Activated naive CD8-positive, alpha-beta T cell treated with anti-CD3 and anti-CD28 coated beads, Interleukin-2, amount 10 ng/mL, durations not matched to agents 7 days and 5 days (primary cell): ENCODE measurements at places on chromosomes 16 and 17. TPM values are rescaled to one million over a fixed set of nuclear protein-coding genes. Genes with fewer than 3 reads are reported as not detected.
A peak's percentile ranks its signal among the peaks of the same experiment; 100 is the strongest.

Gene KRT12
- total RNA-seq, result not detected

Gene SLX4
- 16.9 TPM for total RNA-seq

DNA sequence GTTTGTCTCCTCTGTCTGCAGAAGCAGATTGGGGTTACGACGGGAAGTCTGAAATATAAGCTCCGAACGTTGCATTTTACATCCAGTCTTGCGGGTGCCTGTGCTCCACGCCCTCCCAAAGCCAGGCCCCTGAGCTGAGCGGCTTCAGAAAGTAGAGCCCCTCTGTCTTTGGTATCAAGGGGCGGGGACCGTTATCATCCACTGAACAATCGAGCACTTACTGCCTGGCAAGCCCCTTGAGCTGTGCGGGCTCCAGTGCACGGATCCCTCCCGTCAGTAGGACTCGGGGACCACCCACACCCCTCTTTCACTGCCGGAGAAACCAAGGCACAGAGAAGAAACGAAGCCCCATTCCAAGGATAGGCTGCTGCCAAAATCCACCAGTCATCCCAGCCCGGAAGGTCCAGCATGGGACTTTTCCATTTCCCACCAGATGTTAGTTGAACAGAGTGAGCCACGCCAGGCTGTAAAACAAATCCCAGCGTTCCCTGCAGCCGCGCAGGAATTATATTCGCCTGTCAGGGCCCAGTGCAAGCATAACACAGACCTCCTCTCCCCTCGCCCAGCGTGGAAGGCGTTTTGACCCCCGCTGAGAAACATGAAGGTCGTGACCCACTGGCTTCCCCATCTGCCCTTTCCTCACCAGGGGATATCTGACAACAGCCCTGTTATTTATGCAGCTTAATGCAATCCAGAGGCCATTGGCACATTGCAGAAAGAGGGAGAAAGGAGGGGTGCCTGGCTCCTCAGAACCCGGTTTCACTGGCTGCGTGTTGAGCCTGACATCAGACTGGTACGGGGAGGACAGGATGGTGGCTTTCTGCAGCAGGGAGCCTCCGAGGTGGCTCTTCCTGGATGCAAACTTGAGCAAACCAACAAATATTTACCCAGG, 212.2 kb upstream of the FOXF1 start:
- no peak for DNase-seq
- no peak overlapping the region for H3K27ac ChIP-seq
- no peaks in the 10 kb centered on the region for H3K4me1 ChIP-seq

- no peaks in the 10 kb centered on the region for H3K36me3 ChIP-seq
- H3K27ac ChIP-seq, result no peak overlapping the region
- DNase-seq, result no peak
- no peak overlapping the region for H3K4me3 ChIP-seq
- peaks cover 5% of the 10 kb centered on the region for H3K4me1 ChIP-seq
- H3K27me3 ChIP-seq, result no peaks in the 10 kb centered on the region
These were observed 1.3 kb downstream of the MSLN start for GRCh38 chr16:761625-762513.

- H3K36me3 ChIP-seq, result peaks cover 24% of the 10 kb centered on the region
- peak overlapping the region; percentile 100 for H3K4me3 ChIP-seq
These were observed 491 bp downstream of the POLR2C start for GRCh38 chr16:57462978-57463362.

GRCh38 chr16:6616746-6617145, 715.9 kb upstream of the RBFOX1 start:
- no peaks in the 10 kb centered on the region for H3K36me3 ChIP-seq
- H3K4me1 ChIP-seq, result no peaks in the 10 kb centered on the region
- no peak for DNase-seq
- H3K27me3 ChIP-seq, result no peaks in the 10 kb centered on the region
- no peak overlapping the region for H3K27ac ChIP-seq

- H3K4me3 ChIP-seq, result peak overlapping the region; percentile 39
- H3K27ac ChIP-seq, result no peak overlapping the region
- peak; percentile 71 for DNase-seq
- peaks cover 31% of the 10 kb centered on the region for H3K4me1 ChIP-seq
- H3K27me3 ChIP-seq, result peaks cover 32% of the 10 kb centered on the region
- H3K36me3 ChIP-seq, result peaks cover 2% of the 10 kb centered on the region
These were observed 576 bp downstream of the EPOP start for GRCh38 chr17:38674014-38674748.

DNA sequence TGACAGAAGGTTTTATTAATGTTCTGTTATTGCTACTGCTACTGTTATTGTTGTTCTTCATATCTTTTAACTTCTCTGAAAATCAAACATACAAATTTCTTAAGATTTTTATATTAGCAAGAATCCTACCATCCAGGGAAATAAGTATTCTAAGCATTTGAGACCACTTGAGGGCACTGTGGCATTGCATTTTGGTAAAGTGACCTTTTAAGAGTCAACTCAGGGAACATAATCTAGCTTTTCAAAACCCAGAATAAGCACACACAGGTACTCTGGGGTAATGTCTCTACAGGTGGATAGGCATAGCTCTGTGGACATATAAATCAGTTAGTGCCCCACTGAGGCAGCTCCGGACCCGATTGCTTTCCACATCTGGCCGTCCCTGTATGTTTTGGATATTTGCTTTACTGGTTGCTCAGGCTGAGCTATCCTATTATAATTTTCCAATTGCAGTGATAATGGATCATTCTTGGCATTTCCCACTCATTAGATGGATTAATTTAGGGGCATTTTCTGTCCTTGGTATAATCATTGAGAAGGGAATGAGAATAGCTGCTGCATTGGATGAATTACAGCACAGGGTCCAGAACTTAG, 1425.1 kb upstream of the CDH8 start:
- H3K4me3 ChIP-seq, result no peak overlapping the region
- DNase-seq, result no peak
- H3K27me3 ChIP-seq, result no peaks in the 10 kb centered on the region
- no peak overlapping the region for H3K27ac ChIP-seq

DNA sequence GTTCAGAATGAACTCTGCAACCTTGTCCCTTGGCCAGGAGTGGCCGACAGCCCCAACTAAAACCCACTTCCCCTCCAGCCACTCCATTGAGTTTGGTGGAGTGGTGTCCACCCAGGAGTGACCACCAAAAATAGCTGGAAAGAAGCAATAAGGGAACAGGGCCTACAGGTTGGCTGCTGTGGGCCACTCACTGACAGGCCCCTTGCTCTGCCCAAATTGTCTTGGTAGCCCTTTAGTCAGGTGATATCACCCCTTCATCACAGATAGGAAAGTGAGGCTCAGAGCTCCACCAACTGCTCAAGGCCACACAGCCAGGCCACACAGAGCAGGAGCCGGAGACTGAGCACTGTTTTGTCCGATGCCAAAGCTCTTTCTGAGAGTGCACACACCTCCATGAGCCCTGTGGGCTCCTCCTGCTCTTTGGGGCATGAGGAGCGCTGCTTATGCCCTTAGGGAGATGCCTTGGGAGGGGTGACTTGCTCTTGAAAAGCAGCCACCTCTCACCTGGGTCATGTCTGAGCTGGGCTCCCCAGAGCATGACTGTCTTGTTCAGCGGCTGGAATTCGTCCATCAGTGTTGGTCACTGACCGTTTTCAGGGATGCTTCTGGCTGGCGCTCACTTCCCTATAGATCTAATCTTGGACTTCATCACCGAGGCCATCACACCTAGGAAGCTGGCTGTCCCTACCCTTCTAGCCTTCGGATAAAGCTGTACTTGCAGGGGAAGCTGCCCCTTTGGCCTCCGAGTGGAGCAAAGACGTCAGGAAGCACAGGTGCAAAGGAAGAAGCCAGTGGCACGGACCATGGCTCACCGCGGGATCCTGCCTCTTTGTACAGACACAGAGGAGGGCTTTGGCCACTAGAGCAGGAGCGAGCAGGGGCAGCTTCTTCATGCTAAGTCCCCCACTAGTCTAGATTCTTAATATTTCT, 186.0 kb upstream of the ZNF469 start:
- no peak for DNase-seq
- H3K4me1 ChIP-seq, result peaks cover 5% of the 10 kb centered on the region
- H3K36me3 ChIP-seq, result peaks cover 3% of the 10 kb centered on the region
- no peak overlapping the region for H3K4me3 ChIP-seq
- H3K27ac ChIP-seq, result no peak overlapping the region

GRCh38 chr17:61551255-61551742, 39.7 kb downstream of the NACA2 start:
- H3K27ac ChIP-seq, result no peak overlapping the region
- H3K4me1 ChIP-seq, result no peaks in the 10 kb centered on the region
- no peak overlapping the region for H3K4me3 ChIP-seq
- no peak for DNase-seq
- H3K36me3 ChIP-seq, result no peaks in the 10 kb centered on the region
- H3K27me3 ChIP-seq, result peaks cover 42% of the 10 kb centered on the region

DNA sequence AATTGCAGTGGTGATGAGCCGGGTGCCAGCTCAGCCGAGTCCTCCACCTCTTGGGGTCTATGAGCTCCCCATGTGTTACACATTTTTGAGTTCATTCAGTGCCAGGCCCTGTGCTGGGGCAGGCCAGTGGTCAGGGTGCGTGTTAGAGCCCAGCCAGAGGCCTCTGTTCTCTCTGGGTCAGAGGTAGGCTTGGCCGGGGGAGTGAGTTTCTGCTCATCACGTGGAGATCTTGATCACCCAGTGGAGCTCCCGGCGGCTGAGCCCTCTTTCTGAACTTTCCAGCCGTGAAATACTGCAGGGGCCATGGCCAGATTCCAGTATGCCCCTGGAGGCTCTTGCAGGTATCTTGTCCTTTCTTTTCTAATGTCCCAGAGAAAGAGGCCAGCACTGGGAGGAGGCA, 93.0 kb downstream of the RAP1GAP2 start:
- no peaks in the 10 kb centered on the region for H3K4me1 ChIP-seq
- no peak for DNase-seq
- H3K4me3 ChIP-seq, result no peak overlapping the region
- H3K36me3 ChIP-seq, result no peaks in the 10 kb centered on the region
